ENCODE measurements at places on chromosomes 1 and 21.

DNA sequence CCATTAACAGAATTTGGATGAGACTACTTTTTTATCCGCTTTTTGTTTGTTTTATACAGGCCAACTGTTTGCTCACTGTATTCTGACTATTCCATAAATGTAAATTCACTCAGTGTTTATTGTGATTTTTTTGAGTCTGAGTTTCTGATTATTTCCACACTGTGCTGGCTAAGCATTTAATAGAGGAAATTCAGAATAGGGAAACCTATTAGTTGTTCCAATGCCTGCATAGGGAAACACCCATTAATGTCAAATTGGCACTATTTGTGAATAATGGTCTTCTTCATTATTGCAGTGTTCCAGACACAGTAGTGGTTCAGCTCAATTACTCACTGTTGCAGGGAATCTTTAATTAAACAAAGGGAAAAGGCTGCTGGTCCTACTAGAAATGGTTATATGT, 174.7 kb upstream of the SGIP1 start:
- DNase-seq = no peak

- DNase-seq = no peak
Measured at GRCh38 chr21:26732432-26733221, 112.6 kb downstream of the ADAMTS1 start.

GRCh38 chr21:14833666-14834351, 231.0 kb downstream of the NRIP1 start:
- no peak for DNase-seq

- DNase-seq = no peak
Measured at GRCh38 chr1:51247022-51247421, 10.9 kb downstream of the RNF11 start.

GRCh38 chr1:93313026-93313425, 32.7 kb upstream of the DR1 start:
- DNase-seq = no peak

Measured in fibroblast of skin of left quadriceps (primary cell).